Stimulated activated CD8-positive, alpha-beta memory T cell treated with anti-CD3 and anti-CD28 coated beads, Interleukin-12 subunit alpha, Interleukin-12 subunit beta, amount 100 ng/mL, for 4 hours (primary cell): ENCODE measurements at places on chromosomes 5 and 9.

DNA sequence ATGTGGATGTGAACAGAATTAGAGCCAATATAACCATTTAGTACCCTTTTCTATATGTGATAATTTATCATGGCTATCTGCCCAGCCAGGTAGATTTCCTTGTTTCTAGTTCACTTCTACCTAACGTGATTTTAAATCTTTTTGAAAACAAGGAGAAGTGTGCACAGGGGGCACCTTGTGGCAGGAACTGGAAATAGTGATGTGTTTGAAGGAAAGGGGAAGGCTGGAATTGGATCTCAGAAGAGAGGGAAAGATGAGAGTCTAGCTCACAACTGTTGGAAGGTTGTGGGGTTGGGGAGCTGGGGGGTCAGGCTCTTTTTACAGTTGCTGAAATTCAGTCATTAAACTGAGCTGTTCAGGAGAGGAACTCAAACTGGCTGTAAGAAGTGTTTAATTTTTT is 219.5 kb downstream of the KCTD16 start:
- no peak for DNase-seq

DNA sequence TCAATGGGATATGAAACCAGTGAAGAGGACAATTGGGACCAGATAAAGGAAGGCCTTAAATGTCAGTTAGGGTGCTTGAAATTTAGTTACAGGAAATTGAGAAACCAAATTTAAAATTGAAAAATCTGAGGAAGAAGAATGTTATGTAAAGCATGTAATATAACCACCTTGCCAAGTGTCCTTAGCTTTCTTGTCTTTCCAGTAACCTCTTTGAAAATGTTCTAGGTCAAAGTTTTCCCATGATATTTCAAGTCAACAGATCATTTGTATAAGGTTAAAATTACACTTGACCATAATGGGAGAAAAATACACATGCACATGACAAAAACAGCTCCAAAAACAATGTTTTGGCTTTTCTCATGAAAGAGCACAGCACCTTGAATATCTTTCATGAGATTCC is 21.1 kb downstream of the LOX start:
- DNase-seq: no peak

DNA sequence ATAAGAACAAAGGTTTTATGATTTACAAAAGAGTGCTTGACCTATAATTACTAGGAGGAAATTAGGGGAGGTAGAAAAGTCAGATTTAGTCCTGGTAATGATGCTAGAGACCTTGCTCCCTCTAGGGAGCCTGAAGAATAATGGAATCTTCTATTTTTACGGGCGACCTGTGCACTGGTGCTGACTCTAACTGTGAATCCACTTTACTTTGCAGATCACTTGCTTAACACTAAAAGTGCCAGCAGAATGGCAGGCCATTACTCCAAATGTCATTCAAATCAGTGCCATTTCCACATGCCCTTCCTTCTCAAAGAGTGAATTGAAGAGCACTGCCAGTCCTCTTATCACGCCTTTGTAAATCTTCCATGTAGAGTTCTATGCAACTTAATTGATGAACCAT is 359.4 kb upstream of the ARRDC3 start:
- no peak for DNase-seq

- DNase-seq: no peak
Measured at GRCh38 chr9:18343784-18344183, 130.2 kb upstream of the ADAMTSL1 start.

GRCh38 chr5:73170522-73170921 is 2.5 kb upstream of the TMEM174 start:
- no peak for DNase-seq

DNA sequence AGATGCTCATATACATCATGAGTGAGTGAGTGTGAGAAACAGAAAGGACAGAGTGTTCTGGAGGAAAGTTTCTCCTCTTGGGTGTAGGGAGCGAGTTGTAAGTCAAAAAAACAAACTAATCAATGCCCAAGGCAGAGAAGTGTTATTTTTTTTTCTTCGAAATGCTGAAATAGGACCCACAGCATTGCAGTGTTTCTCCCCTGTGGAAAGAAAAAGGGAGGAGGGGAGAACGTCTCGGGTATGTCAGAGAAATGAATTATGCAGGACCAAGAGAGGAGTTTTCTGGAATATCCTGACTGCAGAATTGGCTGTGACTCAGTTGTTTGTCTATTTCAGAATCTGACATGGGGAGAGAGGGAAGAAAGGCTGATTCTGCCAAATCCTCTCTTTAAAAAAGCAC is 337.9 kb upstream of the RFX3 start:
- DNase-seq: no peak

DNA sequence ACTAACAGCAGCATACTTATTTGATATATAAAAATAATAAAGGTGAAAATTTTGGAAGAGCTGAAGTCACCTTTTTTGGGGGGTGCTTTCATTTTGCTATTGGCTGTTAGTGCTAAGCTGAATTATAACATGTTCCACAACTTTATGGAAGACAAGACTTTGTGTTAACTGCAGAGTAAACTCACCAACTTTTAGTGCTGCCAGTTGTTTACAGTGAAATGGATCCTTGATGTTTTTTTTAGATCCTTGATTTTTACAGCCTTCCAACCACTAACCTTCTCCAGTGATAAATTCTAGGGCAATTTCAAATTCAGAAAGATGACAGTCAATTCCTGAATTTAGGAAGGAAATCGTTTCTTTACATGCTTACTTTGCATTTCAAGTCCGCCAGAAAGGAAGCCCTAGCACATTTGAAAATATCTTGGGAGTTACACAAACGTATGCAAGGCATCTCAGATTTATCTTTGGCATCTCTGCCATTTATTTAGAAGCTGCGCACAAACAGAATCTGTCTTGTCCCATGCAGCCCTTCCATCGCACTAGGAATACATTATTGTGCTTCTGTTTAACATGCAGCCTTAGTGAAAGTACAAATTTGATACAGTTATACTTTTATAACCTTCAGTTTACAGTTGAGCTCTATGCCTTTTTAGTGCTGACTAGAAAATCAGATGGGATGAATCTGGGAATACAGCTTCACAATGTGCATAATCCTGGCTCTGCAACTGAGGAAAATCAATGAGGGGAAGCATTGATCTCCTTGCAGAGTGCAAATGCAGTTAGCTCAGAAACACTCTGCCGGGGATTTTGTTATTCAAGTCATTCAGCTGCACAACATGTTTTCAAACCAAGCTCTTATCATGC is 142.4 kb upstream of the ZNF608 start:
- no peak for DNase-seq

DNA sequence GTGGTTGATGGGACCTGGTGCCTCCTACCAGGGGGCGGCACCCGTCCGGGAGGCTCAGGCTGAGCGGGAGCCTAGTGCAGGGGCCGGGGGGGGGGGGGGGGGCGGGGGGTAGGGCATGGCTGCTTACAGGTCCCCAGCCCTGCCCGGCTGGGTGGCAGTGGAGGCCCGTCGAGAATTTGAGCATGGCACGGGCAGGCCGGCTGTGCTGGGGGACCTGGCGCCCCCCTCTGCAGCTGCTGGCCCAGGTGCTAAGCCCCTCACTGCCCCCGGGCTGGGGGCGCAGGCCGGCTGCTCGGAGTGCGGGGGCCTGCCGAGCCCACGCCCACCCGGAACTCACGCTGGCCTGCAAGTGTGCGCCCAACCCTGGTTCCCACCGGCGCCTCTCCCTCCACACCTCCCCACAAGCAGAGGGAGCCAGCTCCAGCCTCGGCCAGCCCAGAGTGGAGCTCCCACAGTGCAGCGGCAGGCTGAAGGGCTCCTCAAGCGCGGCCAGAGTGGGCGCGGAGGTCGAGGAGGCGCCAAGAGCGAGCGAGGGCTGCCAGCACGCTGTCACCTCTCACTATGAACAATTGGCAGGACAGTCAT is 77.7 kb downstream of the LMNB1 start:
- no peak for DNase-seq

DNA sequence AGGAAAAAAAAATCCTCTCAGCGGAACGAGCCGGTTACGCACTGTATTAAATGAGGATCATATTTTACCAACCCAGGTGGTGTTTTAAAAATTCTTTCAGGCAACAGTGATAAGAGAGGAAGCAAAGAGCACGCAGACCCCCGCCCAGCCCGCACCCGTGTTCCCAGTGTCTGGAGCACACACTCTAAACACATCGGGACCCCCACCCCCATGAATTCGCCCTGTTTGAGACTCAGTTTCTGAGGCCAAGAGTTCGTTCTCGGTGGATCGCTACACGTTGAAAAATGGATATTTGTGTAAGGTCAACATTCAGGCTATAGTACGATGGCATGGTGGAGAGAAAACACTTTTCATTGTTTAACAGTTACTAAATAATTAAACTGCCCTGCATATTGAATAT is 196.3 kb downstream of the MEF2C start:
- no peak for DNase-seq

DNA sequence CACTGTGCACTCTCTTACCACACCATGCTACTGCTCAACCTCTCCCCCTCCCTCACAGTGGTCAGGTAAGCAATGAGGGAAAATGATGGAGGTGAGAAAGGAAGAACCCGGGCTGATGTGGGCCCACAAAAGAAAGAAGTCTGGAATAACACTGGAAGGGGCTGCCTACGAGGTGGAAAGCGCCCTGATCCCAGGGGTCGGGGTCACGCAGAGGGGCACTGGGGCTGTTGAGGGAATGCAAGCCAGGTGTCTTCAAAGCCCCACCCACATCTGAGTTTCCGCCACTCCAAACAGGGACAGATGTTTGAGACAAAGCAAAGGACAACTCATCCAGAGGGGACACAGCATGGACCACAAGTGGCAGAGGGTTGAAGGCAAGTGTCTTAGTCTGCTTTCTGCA is 4.2 kb downstream of the TNIP1 start:
- no peak for DNase-seq

GRCh38 chr5:169354263-169354662 is 53.3 kb upstream of the SLIT3 start:
- no peak for DNase-seq

DNA sequence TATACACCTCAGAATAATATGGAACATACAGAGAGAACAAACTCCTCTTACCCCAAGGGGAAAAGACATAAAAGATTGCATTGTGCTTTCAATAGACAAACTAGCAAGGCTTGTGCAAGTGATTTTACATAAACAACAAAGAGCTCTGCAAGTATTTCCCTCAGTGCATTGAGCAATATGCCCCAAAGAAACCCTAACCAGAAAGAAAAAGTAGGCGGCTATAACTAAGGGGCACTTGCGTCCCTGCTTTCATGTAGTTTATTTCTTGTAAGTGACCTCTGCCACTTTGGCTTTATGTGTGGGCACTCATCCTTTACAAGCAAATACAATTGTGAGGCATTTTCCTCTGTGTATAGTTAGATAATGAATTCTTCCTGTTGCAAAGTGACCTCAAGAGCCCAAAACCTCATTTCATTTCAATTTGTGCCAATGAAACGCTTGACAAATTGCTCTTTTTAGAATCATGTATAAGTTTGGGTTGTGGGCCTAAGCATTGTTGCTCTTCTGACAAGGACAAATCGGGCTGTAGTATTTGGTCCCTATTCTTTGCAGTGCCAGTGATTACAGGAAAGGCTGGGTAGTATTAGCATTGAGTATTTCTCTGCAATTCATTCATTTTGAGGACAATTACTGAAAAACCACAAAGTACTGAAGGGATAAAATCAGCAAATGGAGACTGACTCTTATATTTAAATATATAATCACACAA is 282.2 kb downstream of the DTWD2 start:
- no peak for DNase-seq

DNA sequence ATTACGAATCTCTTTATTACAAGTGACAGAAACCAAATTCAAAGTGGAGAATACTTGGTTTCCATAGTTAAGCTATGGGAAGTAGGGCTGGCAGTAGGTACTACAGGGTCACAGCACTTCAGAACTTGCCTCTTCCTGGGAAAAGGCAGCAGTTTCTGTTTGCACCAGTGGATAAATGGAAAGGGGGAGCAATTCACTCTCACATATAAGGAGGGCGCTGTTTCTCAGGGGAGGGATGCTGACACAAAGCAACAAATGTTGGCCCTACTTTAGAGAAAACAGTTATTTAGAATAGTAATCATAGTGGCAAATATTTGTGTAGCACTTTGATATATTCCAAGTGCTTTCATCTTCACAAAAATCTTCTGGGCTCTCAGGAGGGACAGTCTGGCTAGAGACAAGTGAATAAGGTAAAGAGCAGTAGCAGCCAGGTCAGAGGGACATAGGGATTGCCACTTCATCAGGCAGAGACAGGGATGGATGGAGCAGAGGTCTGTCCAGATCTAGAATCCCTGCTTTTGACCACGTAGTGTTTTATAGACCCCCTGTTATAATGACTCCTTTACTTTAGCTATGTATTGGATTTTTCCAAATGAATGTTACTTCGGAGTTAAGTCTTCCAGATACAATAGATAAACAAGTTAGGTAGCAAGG is 554.8 kb upstream of the SGCD start:
- DNase-seq: no peak

DNA sequence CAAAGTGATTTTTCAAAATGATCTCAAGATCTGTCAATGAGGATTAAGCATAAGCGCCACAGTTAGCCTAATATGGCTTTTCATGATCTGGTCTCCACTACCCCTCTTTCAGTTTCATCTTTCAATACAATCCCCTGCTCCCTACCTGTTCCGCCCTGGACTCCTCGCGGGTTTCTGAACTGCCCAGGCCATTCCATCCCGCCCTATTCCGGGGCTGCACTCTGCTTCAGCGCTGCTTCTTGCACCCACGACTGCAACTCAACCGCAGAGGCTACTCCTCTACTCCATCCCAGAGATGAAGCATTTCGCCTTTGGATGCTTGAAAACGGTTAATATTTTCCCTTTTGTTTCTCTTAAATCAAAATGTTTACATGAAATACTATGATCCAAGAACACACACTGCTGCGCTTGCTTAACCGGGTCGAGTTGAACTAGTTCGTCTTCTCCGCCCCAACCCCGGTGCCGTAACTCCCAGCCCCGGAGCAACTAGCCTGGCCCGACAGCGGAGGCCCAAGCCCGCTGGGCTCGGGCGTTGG is 716 bp upstream of the OTULIN start:
- DNase-seq: no peak

DNA sequence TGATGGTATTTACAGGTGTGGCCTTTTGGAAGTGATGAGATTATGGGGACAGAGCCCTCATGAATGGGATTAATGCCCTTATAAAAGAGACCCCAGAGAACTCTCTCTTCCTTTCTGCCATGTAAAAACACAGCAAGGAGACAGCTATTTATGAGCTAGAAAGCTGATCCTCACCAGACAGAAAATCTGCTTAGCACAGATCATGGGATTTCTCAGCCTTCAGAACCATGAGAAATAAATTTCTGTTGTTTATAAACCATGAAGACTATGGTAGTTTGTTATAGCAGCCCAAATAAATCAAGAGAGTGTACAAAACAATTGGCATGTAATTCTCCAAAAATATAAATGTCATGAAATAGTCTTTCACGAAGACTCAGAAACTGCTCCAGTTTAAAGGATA is 211.0 kb downstream of the PDE4D start:
- no peak for DNase-seq

DNA sequence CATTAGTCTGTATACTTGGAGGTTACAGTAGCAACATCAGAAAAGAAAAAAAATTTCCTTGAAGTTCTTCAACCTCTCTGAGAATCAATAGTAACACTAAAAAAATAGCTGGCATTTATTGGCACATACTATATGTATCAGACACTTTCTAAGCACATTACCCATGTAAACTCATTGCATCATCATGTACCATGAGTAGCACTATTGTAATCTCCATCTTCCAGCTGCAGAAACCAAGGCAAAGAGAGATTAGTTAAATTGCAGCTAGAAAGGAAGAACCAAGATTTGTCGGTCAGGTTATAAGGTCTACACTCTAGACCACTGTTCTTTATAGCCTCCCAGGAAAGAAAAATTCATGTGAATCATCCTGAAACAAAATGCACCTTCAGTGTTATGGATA is 31.4 kb upstream of the RAB3C start:
- DNase-seq: no peak
